ENCODE measurements at places on chromosomes 3 and 15.

DNA sequence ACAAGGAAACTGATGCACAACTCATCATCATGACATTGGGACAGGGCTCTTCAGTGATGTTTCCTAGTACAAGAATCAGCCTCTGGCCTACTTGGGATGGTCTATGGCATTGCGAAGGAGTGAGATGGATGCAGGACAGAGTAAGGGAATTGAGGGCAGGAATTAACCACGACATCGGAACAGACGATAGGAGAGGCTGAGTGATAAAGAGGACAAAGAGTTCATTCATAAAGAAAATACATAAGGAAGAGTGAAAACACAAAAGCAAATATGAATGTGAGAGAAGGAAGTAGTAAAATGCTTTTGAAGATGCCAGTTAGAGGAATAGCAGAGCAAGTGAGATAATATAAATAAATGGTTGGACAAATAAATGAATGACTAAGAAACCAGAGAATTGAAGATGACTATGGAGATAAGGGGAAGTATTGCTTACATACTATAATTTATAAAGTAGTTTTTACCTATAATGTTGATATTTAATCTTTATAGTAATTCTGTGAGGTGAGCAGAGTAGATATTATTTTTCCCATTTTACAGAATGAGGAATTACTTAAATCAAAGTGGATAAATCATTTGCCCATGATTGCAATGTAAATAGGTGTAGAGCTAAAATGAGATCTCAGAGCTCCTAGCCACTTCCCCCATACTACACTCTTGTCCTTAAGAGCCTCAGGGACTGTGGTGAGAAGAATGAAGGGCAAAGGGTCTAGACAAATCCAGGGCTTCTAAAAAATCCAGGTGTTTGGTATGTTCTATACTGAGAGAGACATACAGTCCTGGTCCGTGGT lies 203.3 kb downstream of the DTWD1 start:
- DNase-seq = no peak

DNA sequence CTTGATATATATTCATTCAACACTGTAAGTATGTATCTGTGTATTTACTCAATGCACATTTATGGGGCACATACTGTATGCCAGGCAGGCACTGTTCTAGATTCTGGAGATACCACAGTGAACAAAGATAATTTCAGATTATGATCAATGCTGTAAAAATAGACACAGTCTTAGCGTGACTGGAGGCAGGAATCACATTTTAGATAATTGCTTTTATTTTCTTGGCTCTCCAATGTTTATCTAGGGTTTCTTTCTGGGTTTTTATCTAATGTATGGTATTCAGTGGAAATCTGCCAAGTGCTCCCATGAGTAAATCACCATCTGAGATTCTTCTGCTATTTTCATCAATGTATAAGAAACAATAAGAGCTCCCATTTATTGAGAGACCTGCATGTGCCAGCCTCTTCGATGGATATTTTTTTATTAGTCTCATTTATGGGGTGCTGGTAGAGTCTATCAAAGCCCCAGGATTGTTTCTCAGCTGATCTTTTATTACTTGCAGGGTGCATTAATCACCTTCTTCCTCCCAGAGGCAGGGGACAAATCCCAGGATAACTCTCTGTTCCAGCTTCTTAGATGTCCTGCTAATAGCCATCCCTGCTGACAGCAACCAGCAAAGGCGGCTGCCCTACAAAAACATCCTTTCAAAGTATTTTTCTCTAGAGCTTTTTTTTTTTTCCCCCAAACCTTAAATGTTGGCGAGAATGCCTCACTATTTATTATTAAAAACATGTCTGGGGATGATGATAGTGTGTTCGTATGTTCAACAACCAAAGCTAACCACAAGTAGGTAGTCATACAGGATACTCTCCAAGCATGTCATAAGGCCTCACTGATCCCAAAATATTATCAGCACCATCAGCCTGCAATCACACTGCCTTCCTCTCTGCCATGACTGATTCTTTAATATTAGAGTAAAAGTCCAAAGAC lies 331.0 kb upstream of the RASGRP1 start:
- no peak for DNase-seq

GRCh38 chr15:41443275-41443674 lies 26.4 kb downstream of the RTF1 start:
- no peak for DNase-seq

DNA sequence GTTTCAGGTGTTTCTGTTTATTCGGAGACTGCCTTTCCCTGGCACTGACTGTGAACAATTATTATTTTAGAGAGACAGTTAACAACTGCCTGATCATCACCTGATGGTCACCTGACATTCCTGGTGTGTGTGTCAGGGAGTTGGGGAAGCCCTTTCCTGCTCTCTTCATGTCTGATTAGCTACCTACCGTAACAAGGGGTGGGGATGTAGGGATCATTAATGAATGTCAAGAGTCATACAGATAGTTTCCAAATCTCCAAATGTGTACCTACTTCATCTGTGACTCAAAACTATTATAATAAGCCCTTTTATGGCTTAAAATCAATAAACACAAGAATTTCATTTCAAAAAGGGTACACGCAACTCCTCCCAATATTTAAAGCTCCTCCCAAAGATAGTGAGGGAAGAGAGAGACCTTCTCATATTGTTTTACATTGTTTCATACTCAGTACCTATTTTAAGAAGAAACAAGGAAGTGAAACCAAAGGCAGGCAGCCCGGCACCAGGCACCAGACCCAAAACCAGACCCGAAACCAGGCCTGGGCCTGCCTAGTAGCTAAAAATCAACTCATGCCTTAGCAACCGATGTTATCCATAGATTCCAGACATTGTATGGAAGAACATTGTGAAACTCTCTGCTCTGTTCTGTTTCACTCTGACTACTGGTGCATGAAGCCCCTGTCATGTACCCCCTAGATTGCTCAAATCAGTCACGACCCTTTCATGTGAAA lies 844.9 kb upstream of the ALCAM start:
- DNase-seq = no peak

DNA sequence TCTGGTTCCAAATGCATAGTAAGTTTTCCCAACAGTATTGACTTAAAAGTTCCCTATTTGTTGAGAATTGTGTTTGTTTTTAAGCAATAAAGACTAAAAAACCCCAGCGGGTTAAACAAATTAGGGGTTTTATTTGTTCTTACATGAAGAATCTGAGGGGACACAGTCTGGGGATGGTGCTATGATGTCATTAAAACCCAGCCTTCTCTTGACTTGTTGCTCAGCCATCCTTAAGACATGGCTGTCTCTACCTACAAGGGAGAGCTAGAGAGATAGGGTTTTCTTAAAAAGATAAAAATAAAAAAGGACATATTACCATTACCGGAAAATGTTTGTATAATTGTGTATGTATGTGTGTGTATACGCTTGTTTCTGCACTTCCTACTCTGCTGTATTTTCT lies 11.7 kb upstream of the ARL14 start:
- no peak for DNase-seq

DNA sequence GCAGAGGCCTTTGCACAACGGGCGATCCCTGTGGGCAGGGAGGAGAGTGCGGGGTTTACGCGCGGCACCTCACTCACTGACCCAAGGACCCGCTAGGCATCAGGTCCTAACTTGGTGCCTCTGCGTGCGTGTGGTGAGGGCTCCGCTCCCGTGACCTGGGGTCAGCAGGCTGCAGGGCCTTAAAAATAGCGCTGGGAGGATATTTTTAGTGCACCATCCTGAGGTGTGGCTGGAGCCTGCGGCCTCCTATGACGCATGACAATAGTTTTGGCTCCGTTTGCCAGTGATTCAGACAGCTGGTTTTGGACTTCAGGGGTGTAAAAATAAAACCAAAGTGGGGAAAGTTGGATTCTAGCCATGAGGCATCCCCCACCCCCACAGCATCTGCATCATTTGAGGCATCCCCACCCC lies 139.0 kb downstream of the FAM43A start:
- no peak for DNase-seq

GRCh38 chr15:77187751-77188464 lies 117.0 kb upstream of the TSPAN3 start:
- no peak for DNase-seq

- DNase-seq = no peak
Measured at GRCh38 chr3:41522612-41523011, 323.3 kb downstream of the CTNNB1 start.

- DNase-seq = no peak
Measured at GRCh38 chr3:46536758-46537157, 29.3 kb downstream of the LRRC2 start.

DNA sequence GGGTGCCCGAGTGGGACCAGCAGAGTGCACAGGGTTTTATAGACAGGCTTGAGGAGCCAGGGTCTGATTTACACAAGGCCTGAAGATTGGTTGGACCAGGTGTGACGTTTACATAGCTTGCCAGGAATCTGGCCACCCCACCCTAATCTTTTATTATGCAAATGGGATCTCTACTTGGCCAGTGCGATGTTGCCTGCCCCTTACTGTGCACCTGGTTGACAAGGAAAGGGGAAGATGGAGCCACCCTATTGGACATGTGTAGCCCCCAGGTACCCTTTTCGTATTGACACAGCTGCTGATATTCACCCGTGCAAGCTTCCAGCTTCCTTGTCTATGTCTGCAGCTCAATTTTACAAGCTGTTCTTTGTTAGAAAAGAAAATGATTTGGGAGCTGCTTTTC lies 132.0 kb downstream of the ARNT2 start:
- DNase-seq = no peak

DNA sequence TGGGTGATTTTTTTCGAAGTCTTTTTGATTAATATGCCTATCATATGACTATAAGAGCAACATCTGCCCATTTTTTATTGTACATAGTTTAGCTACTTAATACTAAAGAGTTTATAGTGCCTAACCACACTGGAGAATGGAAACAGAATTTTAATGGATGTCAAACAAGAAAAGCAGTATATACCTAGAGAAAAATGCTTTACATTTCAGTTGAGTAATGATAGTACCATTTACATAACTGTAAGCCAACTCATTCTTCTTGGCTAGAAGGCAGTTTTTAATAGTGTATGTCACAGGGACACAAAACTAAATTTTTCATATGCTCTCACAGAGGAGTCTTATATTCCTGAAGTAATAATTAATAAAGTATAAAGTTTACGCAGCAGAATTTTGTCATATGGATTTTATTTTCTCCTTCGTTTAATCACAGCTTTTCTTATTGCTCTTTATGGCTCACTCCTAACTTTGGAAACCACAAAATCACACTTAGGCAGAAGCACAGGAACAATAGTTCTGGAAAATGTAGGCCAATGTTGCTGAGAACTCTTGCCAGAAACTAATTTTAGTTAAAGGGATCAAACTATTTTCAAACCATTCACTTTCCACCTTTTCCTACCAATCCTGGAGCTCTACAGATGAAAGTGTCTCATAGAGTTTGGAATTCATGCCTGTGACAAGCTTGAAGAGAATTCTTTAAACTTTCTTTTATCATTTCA lies 243.6 kb downstream of the ZIC1 start:
- DNase-seq = no peak

DNA sequence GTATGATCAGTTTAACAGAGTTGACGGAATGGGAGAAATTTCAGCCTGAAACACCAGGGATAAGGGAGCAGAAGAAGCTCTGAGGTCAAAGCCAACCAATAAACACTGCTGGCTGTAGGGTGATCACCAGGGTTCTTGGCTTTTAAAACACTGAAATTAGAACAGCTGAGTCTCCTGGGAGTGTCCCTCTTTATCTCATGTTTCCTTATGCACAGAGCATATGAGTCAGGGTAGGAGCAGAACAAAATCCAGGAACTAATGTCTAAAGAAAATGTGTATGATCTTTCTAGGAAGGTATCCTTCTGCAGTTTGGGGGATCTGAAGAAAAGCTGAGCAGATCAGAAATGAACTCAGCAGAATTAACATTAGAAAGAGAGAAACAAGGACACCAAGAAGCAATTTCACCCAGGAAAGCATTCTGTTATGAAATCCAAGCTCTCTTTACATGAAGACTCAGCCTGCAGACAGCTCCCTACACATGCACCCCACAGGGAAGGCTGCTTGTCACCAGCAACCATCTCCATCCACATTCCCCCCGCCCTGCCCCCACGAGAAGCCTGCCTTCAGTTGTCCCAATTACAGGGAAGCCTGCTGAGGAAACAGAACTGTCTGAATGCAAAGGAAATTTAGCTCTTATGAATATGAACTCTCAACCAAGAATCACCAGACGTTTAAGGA lies 469.7 kb downstream of the PDCD6IP start:
- DNase-seq = no peak

- no peak for DNase-seq
Measured at GRCh38 chr3:60009931-60010478, 960.2 kb upstream of the CFAP20DC start.

DNA sequence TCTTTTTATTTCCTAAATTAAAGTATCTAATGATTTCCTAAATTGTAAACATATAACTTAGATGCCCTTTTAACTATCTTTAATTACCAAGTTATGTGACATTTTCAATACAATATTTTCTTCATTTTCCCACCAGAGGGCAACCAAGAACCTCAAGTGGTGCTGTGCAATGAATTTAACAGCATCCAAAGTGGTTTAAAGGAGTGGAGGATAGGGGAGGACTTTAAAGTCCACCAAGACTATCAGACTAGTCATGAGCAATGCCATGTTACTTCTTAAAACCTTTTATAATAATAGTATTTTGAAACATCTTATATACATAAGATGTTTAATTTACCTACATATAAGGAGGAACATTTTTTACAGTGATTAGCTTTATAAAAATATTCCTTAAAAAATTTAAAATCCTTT lies 74.4 kb downstream of the DLG1 start:
- no peak for DNase-seq

- DNase-seq = no peak
Measured at GRCh38 chr3:105352976-105353375, 13.7 kb upstream of the ALCAM start.

DNA sequence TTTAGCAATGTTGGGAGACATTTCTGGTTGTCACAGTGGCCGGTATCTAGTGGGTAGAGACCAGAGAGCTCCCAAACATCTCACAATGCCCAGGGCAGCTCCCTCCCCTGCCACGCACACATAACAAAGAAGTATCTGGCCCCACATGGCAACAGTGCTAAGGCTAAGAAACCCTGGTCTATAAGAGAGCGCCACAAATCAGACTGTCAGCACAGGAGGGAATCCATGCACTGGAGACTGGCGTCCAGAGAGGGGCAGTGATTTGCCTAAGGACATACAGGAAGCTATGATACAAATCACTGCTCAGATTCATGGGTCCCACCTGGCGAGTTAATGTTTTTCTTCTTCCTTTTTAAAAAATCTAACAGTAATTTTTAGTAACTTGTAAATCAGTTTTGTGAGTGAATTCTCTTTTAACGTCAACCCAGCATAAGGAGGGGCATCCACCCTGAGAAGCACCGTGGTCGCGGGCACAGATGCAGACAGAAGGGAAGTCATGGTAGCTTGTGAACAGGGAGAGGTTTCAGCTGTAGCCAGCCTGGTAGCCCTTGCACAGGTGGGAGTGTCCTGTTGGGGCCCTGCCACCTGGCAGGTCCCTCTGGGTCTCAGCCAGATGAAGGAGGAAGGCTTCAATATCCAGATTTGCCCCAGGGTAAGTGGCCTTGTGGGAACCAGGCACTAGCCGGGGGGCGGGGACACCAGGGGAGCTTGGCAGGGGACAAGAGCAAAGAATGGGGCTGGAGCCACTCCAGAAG lies 8.7 kb downstream of the ISG20 start:
- DNase-seq = peak; percentile 55

GRCh38 chr3:196903740-196904139 lies 36.0 kb downstream of the SENP5 start:
- no peak for DNase-seq
